ENCODE measurements at places on chromosomes 1 and 21. TPM values are rescaled to one million over a fixed set of nuclear protein-coding genes. Genes with fewer than 3 reads are reported as not detected.

FMOD gene
- polyA plus RNA-seq: 5.4 TPM

NFIA gene
- polyA plus RNA-seq: 3.0 TPM

KCNJ9 gene
- polyA plus RNA-seq: not detected

ITLN2 gene
- polyA plus RNA-seq: not detected

HIVEP3 gene
- 4.8 TPM for polyA plus RNA-seq

USH2A gene
- polyA plus RNA-seq: 0.01 TPM

MFSD2A gene
- 2.6 TPM for polyA plus RNA-seq

NPHP4 gene
- polyA plus RNA-seq: 1.6 TPM

RCC1 gene
- 22.4 TPM for polyA plus RNA-seq

C1QA gene
- not detected for polyA plus RNA-seq

SNX27 gene
- polyA plus RNA-seq: 23.8 TPM

DTL gene
- polyA plus RNA-seq: 4.0 TPM

E2F2 gene
- 0.06 TPM for polyA plus RNA-seq

S100A7 gene
- polyA plus RNA-seq: not detected

ARHGEF2 gene
- polyA plus RNA-seq: 121 TPM

KRTAP7-1 gene
- polyA plus RNA-seq: not detected

TMPRSS3 gene
- polyA plus RNA-seq: not detected

S100A5 gene
- 0.25 TPM for polyA plus RNA-seq

PIGR gene
- polyA plus RNA-seq: not detected

TRPM2 gene
- not detected for polyA plus RNA-seq

SLAMF9 gene
- polyA plus RNA-seq: not detected

S100A7A gene
- polyA plus RNA-seq: not detected

PLEKHN1 gene
- 0.06 TPM for polyA plus RNA-seq

TMEM82 gene
- not detected for polyA plus RNA-seq

LCE1E gene
- polyA plus RNA-seq: not detected

DNAI4 gene
- 2.2 TPM for polyA plus RNA-seq

BCAS2 gene
- polyA plus RNA-seq: 35.3 TPM

PLXNA2 gene
- polyA plus RNA-seq: 0.10 TPM

LRRC3 gene
- polyA plus RNA-seq: 0.14 TPM

SH2D2A gene
- 0.09 TPM for polyA plus RNA-seq

PTPRF gene
- 68.3 TPM for polyA plus RNA-seq

ELAPOR1 gene
- polyA plus RNA-seq: 0.88 TPM

MYBPHL gene
- not detected for polyA plus RNA-seq

LMX1A gene
- polyA plus RNA-seq: not detected

FCRL4 gene
- polyA plus RNA-seq: not detected

LAD1 gene
- polyA plus RNA-seq: 0.04 TPM

C1orf167 gene
- polyA plus RNA-seq: 0.32 TPM

ZNF687 gene
- polyA plus RNA-seq: 10.5 TPM

TRABD2B gene
- not detected for polyA plus RNA-seq

RHD gene
- polyA plus RNA-seq: not detected
